ENCODE measurements at places on chromosomes 12 and 14.
A peak's percentile ranks its signal among the peaks of the same experiment; 100 is the strongest.

DNA sequence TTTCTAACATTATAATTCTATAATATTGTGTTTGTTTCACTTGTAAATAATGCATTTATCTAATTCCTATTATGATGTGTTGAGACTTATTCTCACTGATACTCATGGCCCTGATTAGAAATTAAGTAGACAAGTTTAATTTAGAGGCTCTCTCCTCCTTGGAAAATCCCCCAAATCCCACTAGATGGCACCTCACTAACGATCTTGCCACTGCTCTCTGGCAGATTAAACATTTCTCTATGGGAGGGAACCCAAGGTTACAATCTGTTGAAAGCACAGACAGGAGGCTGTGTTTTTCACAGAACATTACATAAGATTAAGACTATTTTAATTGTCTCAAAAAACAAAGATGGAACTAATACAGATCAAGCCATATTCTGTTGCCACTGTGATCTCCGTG, 318.7 kb downstream of the LRFN5 start:
- DNase-seq: no peak

DNA sequence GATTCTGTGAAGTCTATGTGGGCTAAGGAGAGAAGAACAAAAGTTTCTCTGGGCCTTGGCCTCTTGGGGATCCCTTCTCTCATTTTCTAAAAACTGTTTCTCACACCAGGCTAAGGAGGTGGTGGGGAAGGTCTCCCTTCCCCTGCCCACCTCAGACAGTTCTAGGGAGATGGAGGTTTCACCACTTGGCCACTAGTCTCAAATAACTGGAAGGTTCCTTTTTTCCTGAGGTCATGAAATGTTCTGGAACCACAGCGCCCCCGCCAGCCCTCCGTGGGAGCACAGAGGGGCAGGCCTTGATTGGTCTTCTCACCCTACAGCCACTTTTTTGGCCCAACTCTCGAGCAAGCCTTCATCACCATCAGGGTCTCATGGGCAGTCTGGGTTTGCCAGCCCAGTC, 12.6 kb downstream of the C12orf43 start:
- DNase-seq: no peak

- peak; percentile 22 for DNase-seq
These were observed 43.7 kb downstream of the PPP1R13B start for GRCh38 chr14:103803661-103804060.

GRCh38 chr12:84911271-84912197, 1.1 kb downstream of the SLC6A15 start:
- DNase-seq: peak; percentile 69

GRCh38 chr14:59836116-59836515, 34.5 kb downstream of the RTN1 start:
- DNase-seq: no peak

DNA sequence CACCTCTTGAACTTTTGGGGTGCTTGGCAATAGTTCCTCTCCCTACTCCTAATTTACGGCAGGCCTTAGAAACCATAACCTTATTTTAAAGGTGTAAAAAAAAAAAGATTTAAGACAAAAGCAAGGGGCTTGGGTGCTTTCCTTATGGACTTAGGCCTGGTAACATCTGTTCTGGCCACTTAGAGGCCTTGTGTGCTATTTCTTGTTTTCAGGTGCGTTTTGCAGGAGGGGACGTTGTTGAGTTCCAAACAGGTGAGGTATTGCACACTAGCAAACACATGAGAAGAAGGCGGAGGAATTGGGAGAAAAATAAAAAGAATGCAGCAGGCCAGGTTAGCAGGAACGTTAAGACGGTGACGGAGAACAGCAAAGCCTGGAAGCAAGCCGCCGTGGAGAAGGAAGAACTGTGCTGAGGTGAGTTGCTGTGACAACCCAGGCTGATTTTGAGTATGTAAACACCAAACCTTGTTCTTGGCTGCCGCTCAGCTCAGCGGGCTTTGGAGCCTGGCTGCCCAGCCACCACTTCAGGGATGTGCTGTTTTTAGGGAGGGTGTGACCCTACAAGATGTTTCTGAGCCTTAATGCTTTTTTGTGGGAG, 17.3 kb downstream of the EMG1 start:
- no peak for DNase-seq

GRCh38 chr12:89920866-89921265, 212.2 kb upstream of the ATP2B1 start:
- no peak for DNase-seq

- DNase-seq: no peak
These were observed 28.7 kb upstream of the SOS2 start for GRCh38 chr14:50260072-50260471.

DNA sequence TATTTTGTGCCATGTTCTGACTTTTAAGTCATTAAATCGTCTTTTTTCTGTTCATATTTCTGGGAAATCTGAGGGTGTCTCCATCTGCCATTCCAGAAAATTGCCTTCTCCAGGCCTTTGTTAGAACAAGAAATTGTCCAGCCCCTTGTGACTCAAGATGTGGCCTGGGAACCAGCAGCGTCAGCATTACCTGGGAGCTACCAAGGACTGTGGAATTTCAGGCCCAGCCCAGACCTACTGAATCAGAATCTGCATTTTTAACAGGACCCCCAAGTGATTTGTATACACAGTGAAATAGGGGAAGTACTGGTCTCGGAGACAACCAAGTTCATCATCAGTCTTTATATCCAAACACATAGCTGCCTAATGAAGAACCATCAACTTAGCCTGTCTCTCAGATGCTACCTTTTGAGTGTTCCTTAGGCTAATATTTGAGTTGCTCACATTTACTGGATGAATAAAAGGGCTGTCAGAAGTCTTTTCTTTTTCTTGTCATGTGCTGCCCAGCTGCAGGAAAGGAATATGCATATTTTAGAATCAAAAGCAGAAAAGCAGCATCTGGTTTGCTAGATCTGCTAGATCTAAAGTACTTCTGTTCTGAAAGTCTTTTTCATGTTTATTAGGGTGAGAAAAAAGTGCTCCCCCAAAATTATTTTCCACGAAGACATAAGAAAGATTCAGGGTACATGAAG, 21.2 kb downstream of the GPHB5 start:
- DNase-seq: no peak

GRCh38 chr12:105562199-105562971, 231.9 kb downstream of the C12orf75 start:
- DNase-seq: peak; percentile 89

GRCh38 chr14:98945611-98946570, 326.1 kb downstream of the BCL11B start:
- DNase-seq: no peak

- no peak for DNase-seq
These were observed 228.2 kb upstream of the PPFIA2 start for GRCh38 chr12:81987371-81987770.

DNA sequence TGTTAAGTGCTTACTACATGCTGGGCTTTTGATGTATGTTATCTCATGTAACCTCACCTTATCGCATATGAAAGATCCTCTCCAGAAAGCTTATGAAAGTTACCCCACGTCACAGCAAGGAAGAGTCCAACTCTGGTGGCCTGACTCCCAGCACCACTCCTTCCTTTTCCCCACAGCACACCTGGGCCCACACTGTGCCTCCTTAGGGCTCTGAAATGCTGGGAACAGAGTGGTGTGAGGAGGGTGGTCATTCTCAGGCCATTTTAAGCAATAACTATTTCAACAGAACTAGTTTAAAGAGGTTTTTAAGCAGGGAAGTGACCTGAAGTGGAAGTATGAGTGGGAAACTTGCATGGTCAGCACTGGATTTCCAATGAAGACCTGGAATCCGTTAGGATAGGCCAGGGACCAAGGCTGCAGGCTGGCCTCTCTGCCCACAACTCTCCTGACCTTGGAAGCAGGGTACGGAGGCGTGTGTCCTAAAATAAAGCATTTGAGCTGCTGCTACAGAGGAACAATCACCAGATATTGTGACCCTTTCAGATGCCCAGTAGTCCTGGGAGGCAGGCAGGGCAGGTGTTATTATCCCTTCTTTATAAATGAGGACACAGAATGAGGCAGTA, 67.2 kb upstream of the TMEM263 start:
- DNase-seq: no peak

DNA sequence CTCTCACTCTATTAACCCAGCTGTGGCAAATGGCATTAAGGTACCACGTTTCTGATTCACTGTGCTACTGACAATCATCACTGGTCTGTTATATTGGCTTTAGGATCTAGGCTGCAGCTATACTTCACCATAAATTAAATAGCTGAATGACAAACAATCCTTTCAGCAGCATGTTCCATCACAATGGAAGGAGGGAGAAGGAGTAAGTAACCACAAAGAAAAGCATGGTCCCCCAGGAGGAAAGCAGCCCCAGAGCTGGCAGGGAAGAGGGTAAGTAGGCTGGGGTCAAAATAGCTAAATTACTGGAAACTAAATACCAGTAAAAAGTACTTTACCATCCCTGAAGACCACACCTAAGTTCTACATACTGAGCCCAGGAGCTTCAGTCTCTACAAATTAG, 2.8 kb downstream of the ARMH4 start:
- DNase-seq: no peak

- DNase-seq: peak; percentile 0
These were observed 340.4 kb downstream of the SLC6A15 start for GRCh38 chr12:84572196-84572595.

GRCh38 chr14:101595349-101595748, 34.1 kb downstream of the DIO3 start:
- DNase-seq: no peak

GRCh38 chr12:19121449-19122018, 8.0 kb upstream of the PLEKHA5 start:
- DNase-seq: no peak

DNA sequence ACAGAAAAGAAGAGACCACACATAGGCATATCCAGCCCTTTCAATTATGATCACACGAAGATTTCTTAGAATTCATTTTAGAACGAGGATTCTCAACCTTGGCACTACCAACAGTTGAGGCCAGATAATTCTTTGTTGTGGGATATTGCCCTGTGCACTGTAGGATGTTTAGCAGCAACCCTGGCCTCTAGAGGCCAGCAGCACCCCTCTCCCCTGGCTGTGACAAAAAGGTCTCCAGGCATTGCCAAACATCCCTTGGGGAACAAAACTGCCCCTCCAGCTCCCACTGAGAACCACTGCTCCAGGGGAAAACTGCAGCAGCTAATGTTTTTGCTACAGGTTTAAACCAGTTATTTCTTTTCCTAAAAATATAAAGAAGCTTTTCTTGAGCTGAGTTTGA, 7.1 kb downstream of the NT5DC3 start:
- no peak for DNase-seq

- DNase-seq: no peak
These were observed 391.4 kb downstream of the C12orf75 start for GRCh38 chr12:105721891-105722290.

DNA sequence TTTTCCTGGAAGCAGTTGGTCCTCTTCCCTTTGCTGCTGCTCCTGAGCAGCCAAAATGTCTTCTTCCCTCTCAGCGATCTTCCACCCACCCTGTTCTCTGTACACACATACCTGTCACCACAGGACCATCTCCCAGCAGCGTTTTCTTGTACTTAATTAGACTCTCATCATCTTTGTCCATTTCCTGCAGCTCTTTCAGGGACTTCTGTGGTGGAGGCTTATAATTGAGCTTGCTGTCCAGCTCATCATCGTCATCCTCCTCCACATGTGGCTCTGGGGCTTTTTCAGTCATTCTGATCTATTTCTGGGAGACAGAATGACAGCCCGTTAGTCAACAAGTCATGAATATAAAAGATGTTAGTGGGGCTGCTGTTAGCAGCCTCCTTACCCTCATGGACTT, 11.0 kb downstream of the ARHGDIB start:
- DNase-seq: peak; percentile 6

DNA sequence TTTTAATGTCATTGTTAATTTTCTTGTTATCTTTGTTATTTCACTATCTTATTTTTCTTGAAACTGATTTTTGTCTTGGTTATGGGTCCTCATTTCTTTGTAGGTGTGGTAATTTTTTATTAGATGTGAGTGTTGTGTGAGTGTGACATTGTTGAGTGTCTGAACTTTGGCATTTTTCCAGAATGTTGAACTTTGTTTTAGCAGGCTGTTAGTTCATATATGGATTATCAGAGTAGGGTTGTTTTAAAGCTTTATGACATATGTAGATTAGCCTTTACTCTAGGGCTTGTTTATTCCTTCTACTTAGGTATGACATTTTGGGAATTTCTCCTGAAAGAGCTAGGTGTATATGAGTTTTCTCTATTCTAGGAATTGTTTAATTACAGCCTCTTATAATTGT, 103.9 kb downstream of the ARID2 start:
- no peak for DNase-seq

- no peak for DNase-seq
These were observed 270.3 kb downstream of the NRXN3 start for GRCh38 chr14:78440356-78440894.

- no peak for DNase-seq
These were observed 106.9 kb upstream of the PPFIA2 start for GRCh38 chr12:81866081-81866480.

DNA sequence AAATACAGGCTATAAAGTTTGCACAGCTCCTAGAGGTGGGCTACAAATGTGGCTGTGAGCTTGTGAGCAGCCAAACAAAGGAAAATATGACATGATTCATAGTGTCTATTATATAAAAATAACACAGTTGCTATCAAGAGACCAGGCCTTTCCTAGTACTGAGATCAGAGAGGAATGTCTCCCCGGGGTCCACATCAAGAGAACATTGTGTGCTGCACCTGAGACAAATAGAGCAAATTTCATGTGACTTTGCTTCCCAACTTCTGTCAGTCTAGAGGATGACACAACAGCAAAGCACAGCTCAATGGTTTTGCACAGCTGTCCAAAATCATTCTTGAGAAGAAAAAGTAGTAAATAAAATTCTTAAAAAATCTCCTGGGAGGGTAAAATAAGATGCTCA, 297.5 kb upstream of the PRKD1 start:
- no peak for DNase-seq

GRCh38 chr12:64457032-64457431, 5.1 kb downstream of the TBK1 start:
- DNase-seq: no peak

- no peak for DNase-seq
These were observed 125.7 kb downstream of the PHLDA1 start for GRCh38 chr12:75905922-75906321.

GRCh38 chr14:89504091-89504490, 87.1 kb upstream of the FOXN3 start:
- DNase-seq: no peak

DNA sequence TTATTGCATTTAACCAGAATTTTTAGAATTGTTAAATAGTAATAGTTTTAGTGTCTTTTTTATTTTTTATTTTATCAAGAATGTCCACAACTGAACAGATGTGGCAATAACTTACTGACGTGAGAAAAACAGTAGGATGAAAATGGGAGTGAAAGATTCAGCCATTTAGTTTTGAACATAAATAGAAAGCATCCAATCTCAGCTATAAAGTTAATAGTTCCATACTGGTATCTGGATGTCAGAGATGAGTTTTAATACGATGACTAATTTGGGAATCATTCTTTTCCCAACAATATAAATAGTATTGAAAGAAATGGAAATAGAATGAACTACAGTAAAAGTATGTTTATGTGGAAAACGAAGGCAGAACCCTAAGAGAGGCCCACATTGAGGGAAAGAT, 159.4 kb downstream of the EPS8 start:
- DNase-seq: peak; percentile 45

All from astrocyte (in vitro differentiated cells and primary cell).